ENCODE measurements at places on chromosomes 2 and 18. TPM values are rescaled to one million over a fixed set of nuclear protein-coding genes. Genes with fewer than 3 reads are reported as not detected.

- H3K36me3 ChIP-seq: no peaks in the 10 kb centered on the region
- no peak overlapping the region for H3K4me3 ChIP-seq
- no peaks in the 10 kb centered on the region for H3K4me1 ChIP-seq
- H3K27me3 ChIP-seq: no peaks in the 10 kb centered on the region
Observed at GRCh38 chr2:195608768-195609454, 48.1 kb upstream of the SLC39A10 start.

DNA sequence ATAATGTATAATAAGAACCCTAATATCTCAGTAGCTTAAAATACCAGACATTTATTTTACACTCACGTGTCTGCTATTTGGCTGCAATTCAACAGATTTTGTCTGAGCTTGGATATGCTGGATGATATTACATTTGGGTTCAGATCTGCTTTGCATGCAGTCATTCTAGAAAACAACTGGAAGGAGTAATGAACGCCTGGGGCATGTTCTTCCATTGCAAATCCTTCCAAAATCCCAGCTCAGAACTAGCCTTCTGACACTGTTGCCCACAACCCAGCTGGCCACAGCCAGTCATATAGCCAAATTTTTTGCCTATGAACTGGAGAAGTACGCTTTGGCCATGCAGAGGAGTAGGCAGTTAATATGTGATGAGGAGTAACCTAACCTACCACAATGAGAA lies 597.8 kb upstream of the VRK2 start:
- H3K27me3 ChIP-seq: no peaks in the 10 kb centered on the region
- no peak overlapping the region for H3K4me3 ChIP-seq
- H3K36me3 ChIP-seq: no peaks in the 10 kb centered on the region
- no peaks in the 10 kb centered on the region for H3K4me1 ChIP-seq
- no peak overlapping the region for H3K27ac ChIP-seq
- DNase-seq: no peak

The AKAIN1 gene
- not detected for total RNA-seq

The TTC31 gene
- total RNA-seq: 44.6 TPM

- H3K27me3 ChIP-seq: no peaks in the 10 kb centered on the region
- no peak for DNase-seq
- H3K4me3 ChIP-seq: no peak overlapping the region
- H3K36me3 ChIP-seq: no peaks in the 10 kb centered on the region
Observed at GRCh38 chr2:123961576-123961975, 63.5 kb upstream of the CNTNAP5 start.

GRCh38 chr2:217727801-217728200 lies 275.0 kb downstream of the TNS1 start:
- no peak for DNase-seq
- no peaks in the 10 kb centered on the region for H3K36me3 ChIP-seq
- no peaks in the 10 kb centered on the region for H3K4me1 ChIP-seq
- H3K27ac ChIP-seq: no peak overlapping the region
- no peaks in the 10 kb centered on the region for H3K27me3 ChIP-seq
- no peak overlapping the region for H3K4me3 ChIP-seq

DNA sequence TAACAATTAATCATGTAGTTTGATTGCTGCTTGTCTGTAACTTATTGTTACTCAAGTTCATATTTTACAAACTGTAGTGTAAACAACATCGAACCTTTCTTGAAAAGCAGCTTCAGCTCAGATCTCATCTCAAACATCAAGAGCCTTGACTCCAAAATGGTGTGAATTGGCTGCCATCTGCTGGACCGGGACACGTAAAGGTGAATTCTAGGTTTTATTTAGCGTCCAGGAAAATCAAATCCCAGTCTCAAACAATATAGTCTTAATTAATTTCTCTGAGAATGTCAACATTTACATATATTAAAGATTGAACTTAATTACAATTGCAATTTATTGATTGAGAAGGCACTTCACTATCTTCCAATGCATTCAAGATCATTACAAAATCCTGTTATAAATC lies 453.0 kb downstream of the GALR1 start:
- H3K4me1 ChIP-seq: no peaks in the 10 kb centered on the region
- no peaks in the 10 kb centered on the region for H3K27me3 ChIP-seq
- H3K27ac ChIP-seq: no peak overlapping the region
- H3K4me3 ChIP-seq: no peak overlapping the region
- no peak for DNase-seq
- H3K36me3 ChIP-seq: no peaks in the 10 kb centered on the region

DNA sequence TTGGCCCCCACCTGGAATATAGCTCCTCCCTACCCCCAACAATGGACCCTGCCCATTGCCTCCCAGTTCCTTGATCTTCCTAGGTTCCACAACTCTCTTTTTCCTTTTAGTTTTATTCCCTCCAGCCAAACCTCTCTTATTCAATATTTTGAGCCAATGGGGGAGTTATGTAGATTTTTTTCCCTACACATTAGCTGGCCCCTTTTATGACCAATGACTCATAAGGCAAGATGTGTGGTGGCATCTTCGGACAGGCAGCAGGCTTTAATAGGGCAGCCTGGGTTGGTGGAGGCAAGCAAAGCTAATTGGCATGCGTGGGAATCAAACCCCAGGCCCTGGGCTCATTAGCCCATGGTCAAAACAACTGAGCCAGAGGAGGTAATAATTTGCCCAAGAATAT lies 9.2 kb downstream of the GRP start:
- no peak for DNase-seq
- no peaks in the 10 kb centered on the region for H3K36me3 ChIP-seq
- H3K27ac ChIP-seq: no peak overlapping the region
- no peak overlapping the region for H3K4me3 ChIP-seq

The PNO1 gene
- total RNA-seq: 17.4 TPM

The SERPINB4 gene
- not detected for total RNA-seq

- DNase-seq: no peak
- H3K27ac ChIP-seq: no peak overlapping the region
- no peaks in the 10 kb centered on the region for H3K4me1 ChIP-seq
- no peak overlapping the region for H3K4me3 ChIP-seq
- peaks cover 20% of the 10 kb centered on the region for H3K27me3 ChIP-seq
- no peaks in the 10 kb centered on the region for H3K36me3 ChIP-seq
Observed at GRCh38 chr2:117879003-117879402, 64.5 kb downstream of the DDX18 start.

DNA sequence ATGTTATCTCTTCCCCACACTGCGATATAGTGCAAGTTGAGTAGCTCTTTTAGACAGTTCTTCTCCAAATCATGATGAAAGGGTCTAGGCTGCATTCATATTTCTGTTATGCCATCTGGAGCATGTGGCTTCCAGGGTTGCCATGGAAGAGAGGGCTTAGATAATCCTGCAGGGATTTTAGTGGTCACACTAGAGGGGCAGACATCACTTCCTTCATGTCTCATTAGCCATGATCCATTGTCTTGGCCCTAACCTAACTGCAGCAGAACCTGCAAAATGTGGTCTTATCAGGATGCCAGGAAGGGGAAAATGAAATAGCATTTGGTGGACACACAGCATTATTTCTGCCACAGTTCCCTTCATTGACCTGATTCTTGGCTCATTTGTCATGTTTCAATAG lies 83.1 kb downstream of the ADAM23 start:
- no peak for DNase-seq
- H3K27me3 ChIP-seq: no peaks in the 10 kb centered on the region
- peaks cover 10% of the 10 kb centered on the region for H3K4me1 ChIP-seq
- no peak overlapping the region for H3K4me3 ChIP-seq
- no peaks in the 10 kb centered on the region for H3K36me3 ChIP-seq

- peaks cover 61% of the 10 kb centered on the region for H3K27me3 ChIP-seq
- H3K27ac ChIP-seq: no peak overlapping the region
- no peak overlapping the region for H3K4me3 ChIP-seq
Observed at GRCh38 chr2:235498541-235498940, 4.7 kb downstream of the AGAP1 start.

DNA sequence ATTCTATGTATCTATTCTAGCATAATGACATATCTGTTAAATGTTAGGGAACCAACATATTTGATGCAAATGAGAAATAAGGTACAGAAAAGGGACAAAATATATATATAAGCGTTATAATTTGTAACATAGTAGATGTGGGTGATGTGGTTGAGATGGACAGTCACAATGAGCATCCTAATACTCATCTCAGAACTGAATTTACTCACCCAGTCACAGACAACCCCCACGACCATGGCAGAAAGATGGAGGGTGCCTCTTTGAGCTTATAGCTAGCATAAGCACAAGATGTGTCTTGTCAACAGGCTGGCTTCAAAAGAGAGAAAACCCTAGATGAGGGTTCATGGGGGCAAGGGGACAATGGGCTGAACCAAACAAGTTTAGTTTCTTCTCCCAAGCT lies 9.1 kb upstream of the DSG3 start:
- no peaks in the 10 kb centered on the region for H3K27me3 ChIP-seq
- H3K4me1 ChIP-seq: no peaks in the 10 kb centered on the region
- DNase-seq: no peak
- no peak overlapping the region for H3K27ac ChIP-seq
- H3K4me3 ChIP-seq: no peak overlapping the region

DNA sequence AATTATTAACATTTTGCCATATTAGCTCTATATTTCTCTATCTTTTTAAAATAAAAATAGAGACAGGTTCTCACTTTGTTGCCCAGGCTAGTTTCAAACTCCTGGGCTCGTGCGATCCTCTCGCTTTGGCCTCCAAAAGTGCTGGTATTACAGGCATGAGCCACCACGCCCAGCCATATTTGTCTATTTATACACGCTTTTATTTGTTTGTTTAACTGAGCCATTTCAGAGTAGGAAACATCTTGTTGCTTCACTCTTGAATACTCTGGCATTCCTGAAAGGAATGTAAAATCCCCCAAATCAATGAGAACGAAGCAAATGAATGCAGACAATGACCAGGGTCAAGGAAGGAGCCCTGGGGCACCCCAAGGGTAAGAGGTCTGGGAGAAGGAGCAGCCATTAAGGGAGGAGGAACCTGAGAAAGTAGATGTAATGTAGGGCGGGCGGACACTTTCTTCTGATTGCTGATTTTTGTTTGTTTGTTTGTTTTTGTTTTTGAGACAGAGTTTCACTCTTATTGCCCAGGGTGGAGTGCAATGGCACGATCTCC lies 31.7 kb upstream of the RAB1A start:
- no peaks in the 10 kb centered on the region for H3K36me3 ChIP-seq
- H3K27ac ChIP-seq: no peak overlapping the region
- DNase-seq: no peak
- H3K27me3 ChIP-seq: no peaks in the 10 kb centered on the region
- H3K4me3 ChIP-seq: no peak overlapping the region
- peaks cover 11% of the 10 kb centered on the region for H3K4me1 ChIP-seq

DNA sequence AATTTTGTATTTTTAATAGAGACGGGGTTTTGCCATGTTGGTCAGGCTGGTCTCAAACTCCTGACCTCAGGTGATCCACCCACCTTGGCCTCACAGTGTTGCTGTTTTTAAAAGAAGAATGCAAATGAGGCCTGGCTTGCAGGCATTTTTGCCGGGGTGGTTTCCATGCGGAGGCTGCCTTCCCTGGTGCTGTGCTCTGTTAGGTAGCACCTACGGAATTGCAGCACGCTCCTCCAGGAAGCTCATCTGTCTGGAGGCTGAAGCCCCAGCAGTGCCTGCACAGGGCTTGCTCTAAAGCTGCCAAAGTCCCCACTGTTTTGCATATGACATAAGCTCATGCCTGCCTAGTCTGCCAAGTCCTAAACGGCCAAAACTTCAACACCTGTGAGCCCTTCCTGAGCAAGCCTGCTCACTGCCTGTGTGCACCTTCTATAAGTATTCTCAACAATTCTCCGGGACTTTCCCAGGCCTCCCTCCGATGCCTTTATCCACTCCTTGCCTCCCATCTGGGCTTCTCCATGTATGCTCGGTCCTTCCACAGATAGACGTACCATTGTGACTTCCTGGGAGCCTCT lies 551.3 kb upstream of the RAB6C start:
- H3K36me3 ChIP-seq: no peaks in the 10 kb centered on the region
- no peak overlapping the region for H3K27ac ChIP-seq
- DNase-seq: no peak
- H3K4me3 ChIP-seq: no peak overlapping the region
- no peaks in the 10 kb centered on the region for H3K4me1 ChIP-seq

The KCNG2 gene
- total RNA-seq: not detected

GRCh38 chr2:38296197-38296780 lies 80.8 kb downstream of the ATL2 start:
- H3K27me3 ChIP-seq: no peaks in the 10 kb centered on the region
- DNase-seq: no peak
- peaks cover 38% of the 10 kb centered on the region for H3K36me3 ChIP-seq
- no peak overlapping the region for H3K27ac ChIP-seq
- H3K4me1 ChIP-seq: no peaks in the 10 kb centered on the region

GRCh38 chr18:11909591-11910026 lies 1.5 kb upstream of the MPPE1 start:
- no peak overlapping the region for H3K4me3 ChIP-seq
- H3K36me3 ChIP-seq: peaks cover 3% of the 10 kb centered on the region
- no peak overlapping the region for H3K27ac ChIP-seq
- DNase-seq: no peak

The FBLN7 gene
- total RNA-seq: 48.8 TPM

GRCh38 chr2:182506606-182507005 lies 79.8 kb upstream of the PDE1A start:
- H3K4me3 ChIP-seq: no peak overlapping the region
- no peaks in the 10 kb centered on the region for H3K27me3 ChIP-seq
- no peak for DNase-seq
- H3K36me3 ChIP-seq: no peaks in the 10 kb centered on the region

The TRIM54 gene
- not detected for total RNA-seq

GRCh38 chr2:149329489-149330126 lies 779 bp upstream of the LYPD6 start:
- H3K4me3 ChIP-seq: no peak overlapping the region
- peaks cover 31% of the 10 kb centered on the region for H3K27me3 ChIP-seq
- no peak overlapping the region for H3K27ac ChIP-seq
- H3K4me1 ChIP-seq: no peaks in the 10 kb centered on the region
- no peak for DNase-seq

The HDHD2 gene
- 37.5 TPM for total RNA-seq

DNA sequence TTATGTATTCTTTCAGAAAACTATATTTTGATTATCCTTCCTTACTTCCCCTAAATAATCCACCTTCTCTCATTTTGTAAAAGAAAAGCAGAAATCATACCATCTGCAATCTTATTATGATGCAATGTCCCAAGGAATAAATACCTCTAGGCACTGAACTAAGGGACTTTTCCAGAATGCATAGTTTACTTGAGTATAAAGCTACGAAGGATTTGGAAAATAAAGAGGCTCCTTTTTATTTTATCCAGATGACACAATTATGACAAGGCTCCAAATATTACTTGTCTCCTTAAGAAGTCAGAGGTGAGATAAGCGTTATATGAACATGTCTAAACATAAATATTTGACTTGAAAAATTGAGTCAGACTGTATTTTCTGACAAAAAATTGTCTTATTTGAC lies 72.1 kb downstream of the COL3A1 start:
- H3K4me3 ChIP-seq: no peak overlapping the region
- H3K36me3 ChIP-seq: no peaks in the 10 kb centered on the region
- H3K27me3 ChIP-seq: no peaks in the 10 kb centered on the region

- DNase-seq: no peak
- H3K4me3 ChIP-seq: no peak overlapping the region
- H3K27ac ChIP-seq: no peak overlapping the region
- no peaks in the 10 kb centered on the region for H3K27me3 ChIP-seq
- no peaks in the 10 kb centered on the region for H3K36me3 ChIP-seq
- H3K4me1 ChIP-seq: no peaks in the 10 kb centered on the region
Observed at GRCh38 chr2:22882011-22882410, 503.0 kb upstream of the KLHL29 start.

GRCh38 chr2:153214337-153214736 lies 264.2 kb downstream of the RPRM start:
- no peaks in the 10 kb centered on the region for H3K4me1 ChIP-seq
- no peak for DNase-seq
- H3K4me3 ChIP-seq: no peak overlapping the region
- no peak overlapping the region for H3K27ac ChIP-seq
- H3K27me3 ChIP-seq: no peaks in the 10 kb centered on the region
